ENCODE measurements at places on chromosomes 5 and 9. TPM values are rescaled to one million over a fixed set of nuclear protein-coding genes. Genes with fewer than 3 reads are reported as not detected.

GRCh38 chr5:54632131-54632701, 114.7 kb downstream of the SNX18 start:
- no peak for DNase-seq
- peaks cover 1% of the 10 kb centered on the region for H3K36me3 ChIP-seq
- H3K4me1 ChIP-seq = peaks cover 11% of the 10 kb centered on the region
- H3K27ac ChIP-seq = no peak overlapping the region

DNA sequence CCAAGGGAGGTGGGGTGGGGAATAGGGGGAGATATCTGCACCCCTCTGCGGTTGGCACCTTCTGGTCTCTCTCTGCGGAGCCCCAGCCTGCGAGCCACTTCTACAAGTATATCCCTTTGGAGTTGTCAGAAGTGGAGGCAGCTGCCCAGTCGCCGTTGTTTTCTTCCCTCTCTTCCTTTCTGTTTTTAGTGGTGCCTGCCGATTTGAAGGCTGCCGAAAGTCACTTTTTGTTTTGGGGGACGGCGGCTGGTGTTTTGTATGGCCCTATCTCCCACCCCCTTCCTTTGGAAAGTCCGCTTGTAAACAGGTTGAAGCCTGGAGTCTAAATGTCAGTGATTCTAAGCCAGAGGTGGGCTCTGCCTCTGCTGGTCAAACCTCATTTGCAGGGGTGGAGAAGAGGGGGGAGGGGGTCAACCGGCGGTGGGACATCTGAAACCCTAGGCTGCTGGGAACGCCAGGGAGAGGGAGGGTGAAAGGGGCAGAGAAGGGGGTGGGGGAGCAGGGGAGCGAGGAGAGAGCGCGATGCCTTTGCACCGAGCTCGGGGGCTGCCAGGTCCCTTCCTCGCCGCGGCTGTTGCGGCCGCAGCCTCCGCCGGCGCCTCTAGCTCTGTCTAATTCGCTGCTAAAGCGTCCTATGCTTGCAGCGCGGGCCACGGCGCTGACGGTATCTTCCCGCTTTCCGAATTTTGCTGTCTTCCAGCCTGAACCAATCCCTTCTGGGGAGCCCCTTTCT, at the start of gene FGF10:
FGF10 (minus strand) TSS at position 331 of the 733 bp plus-strand sequence. CDS start 738 bp downstream, outside the sequence.
- peaks cover 35% of the 10 kb centered on the region for H3K4me1 ChIP-seq
- peak; percentile 32 for DNase-seq
- H3K4me3 ChIP-seq = peak within 1 kb of the TSS; percentile 91
- peak within 1 kb of the TSS; percentile 75 for H3K27ac ChIP-seq

Gene DAB2IP
- 67.8 TPM for total RNA-seq

Gene IL3
- total RNA-seq = not detected

GRCh38 chr9:114694146-114694545, 12.2 kb upstream of the TEX48 start:
- H3K36me3 ChIP-seq = no peaks in the 10 kb centered on the region
- no peak for DNase-seq
- no peak overlapping the region for H3K27ac ChIP-seq
- H3K4me1 ChIP-seq = peaks cover 1% of the 10 kb centered on the region
- H3K4me3 ChIP-seq = no peak overlapping the region

DNA sequence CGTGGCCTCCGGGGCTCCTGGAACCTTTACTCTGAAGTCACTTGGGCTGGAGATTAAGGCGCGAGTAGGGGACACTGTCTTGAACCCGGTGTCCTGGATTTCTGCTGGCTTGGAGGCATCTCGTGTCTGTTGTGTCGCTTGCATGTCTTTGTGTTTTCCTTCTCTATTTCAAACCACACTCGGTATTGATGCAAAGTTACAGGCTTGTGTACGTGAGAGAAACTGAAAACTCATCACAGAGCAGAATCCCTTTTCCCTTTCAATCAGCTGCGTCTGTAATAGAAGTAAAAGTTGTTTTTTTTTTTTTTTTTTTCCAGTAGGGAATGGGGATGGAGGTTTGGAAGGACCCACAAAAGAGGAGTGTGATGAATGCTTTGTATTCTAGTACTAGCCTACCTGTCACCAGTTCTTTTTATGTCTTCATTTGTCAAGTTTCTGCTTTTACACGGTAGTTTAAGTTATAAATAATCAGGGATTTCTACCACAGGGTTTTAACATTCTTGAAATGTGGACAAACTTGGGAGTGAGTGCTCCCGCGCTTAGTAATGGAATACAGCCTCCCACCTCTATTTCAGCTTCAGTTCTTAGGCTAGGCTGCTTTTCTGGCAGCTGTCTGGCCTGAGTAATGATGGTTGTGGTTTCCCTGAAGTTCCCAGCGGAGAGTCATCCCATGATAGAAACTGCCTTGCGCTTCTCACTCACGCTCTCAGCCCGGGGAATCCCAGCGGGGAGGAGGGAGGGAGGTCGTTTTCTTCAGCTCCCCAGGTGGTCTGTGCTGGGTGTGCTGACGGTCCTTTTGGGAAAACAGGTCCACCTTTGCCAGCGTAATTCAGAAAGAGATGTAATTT, 763 bp downstream of the TJP2 start:
- DNase-seq = no peak
- H3K4me3 ChIP-seq = peak overlapping the region; percentile 80
- H3K27ac ChIP-seq = peak overlapping the region; percentile 81

- no peaks in the 10 kb centered on the region for H3K36me3 ChIP-seq
- no peak overlapping the region for H3K4me3 ChIP-seq
- H3K27ac ChIP-seq = peak overlapping the region; percentile 69
- no peak for DNase-seq
- H3K27me3 ChIP-seq = peaks cover 24% of the 10 kb centered on the region
- H3K4me1 ChIP-seq = peaks cover 12% of the 10 kb centered on the region
These were observed 3.6 kb downstream of the SUSD3 start for GRCh38 chr9:93061791-93062763.

Gene CTXN3
- total RNA-seq = not detected
